ENCODE measurements at places on chromosomes 5 and 9.

GRCh38 chr5:10689391-10690081, 71.5 kb downstream of the DAP start:
- DNase-seq = no peak

DNA sequence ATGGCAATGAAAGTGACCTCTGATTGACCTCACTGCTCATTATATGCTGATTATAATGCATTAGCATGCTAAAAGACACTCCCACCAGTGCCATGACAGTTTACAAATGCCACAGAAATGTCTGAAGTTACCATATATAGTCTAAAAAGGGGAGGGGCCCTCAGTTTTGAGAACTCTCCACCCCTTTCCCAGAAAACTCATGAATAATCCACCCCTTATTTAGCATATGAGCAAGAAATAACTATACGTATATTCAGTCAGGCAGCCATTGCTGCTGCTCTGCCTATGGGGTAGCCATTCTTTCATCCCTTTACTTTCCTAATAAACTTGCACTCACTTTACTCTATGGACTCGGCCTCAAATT, 163.1 kb downstream of the ESM1 start:
- no peak for DNase-seq

DNA sequence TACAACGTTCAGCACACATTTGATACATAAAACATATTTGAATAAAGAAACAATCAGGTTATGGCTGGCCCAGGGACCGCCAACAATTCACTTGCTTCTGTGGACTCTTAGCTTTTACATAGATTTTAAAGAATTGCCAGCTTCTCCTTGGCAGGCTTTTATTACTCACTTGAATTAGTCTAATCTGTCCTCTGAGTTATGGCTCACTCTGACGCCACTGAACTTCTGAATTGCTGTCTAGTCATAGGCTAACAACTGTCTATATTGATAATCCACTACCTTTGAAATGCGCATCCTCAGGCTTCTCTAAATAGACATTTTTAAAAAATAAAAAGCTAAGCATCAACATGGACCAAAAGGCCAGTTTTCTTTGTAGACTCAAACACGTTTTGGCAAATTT, 317.4 kb upstream of the SGCD start:
- no peak for DNase-seq

- DNase-seq = no peak
These were observed 47.6 kb upstream of the EXOC3 start for GRCh38 chr5:395156-395920.

GRCh38 chr5:7410936-7411511, 15.1 kb downstream of the ADCY2 start:
- no peak for DNase-seq

DNA sequence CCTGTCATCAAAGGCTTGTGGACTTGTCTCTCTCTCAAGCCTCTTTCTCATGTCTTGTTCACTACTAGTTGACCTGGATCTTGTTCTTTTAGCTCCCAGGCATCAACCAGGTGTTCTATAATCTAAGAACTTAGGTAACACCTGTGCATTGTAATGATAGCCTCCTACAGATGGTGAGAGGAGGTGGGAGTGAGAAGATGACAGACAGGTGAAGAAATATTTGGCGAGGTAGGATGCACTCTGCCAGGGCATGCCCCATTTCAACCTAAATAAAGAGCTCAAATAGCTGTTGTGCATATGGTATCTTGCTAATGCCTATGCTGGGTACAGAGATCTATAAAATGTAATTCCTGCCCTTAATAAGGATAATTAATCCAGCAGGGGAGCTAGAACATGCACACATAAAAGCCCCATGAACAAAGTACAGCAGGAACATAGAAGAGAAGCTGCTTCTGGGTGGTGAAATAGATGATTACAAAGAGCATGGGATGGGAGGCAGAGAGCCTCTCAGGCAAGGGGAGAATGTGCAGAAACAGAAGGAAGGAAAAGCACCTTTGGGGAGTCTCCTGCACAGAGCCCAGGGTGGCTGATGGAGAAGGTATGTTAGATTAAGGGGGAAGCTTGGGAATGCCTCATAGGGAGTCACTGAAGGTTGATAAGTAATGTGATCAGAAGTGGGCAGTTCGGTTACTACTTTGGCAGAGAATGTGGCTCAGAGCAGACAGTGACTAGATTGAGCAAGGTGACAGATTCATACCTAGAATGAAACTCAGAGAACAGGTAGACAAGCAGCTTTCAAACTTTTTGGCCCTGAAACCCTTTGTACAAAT, 28.0 kb upstream of the PLIN2 start:
- DNase-seq = no peak

GRCh38 chr5:6379246-6379645, 899 bp upstream of the MED10 start:
- no peak for DNase-seq

Measured in activated CD4-positive, alpha-beta T cell treated with anti-CD3 and anti-CD28 coated beads for 1 hour (primary cell).